ENCODE measurements at places on chromosomes 4 and X.

- DNase-seq: no peak
Observed at GRCh38 chr4:186772936-186773487, 49.4 kb upstream of the FAT1 start.

GRCh38 chr4:169802873-169803272 is 45.1 kb upstream of the HPF1 start:
- no peak for DNase-seq

DNA sequence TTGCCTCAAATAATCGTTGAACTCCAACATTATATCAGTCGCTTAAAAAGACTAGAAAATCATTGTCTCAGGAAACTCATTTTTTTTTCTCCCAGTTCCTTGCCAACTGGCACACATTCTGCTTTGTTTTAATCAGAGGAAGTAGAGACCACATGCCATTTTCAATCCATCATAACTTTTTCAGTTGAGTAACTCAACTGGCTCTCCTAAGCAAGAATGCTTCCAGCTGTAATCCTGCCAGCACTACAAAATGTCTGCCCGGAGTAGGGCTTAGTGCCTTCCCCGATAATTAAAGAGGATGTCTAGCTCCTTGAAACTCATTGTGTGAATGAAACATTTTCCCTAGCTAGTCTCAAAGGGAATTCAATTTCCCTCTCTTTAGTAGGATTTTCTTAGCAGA is 33.0 kb downstream of the FREM3 start:
- DNase-seq: peak; percentile 13

GRCh38 chrX:47169726-47170515 is 23.7 kb upstream of the UBA1 start:
- DNase-seq: peak; percentile 37

- no peak for DNase-seq
Observed at GRCh38 chr4:73732759-73733431, 7.5 kb upstream of the CXCL8 start.

DNA sequence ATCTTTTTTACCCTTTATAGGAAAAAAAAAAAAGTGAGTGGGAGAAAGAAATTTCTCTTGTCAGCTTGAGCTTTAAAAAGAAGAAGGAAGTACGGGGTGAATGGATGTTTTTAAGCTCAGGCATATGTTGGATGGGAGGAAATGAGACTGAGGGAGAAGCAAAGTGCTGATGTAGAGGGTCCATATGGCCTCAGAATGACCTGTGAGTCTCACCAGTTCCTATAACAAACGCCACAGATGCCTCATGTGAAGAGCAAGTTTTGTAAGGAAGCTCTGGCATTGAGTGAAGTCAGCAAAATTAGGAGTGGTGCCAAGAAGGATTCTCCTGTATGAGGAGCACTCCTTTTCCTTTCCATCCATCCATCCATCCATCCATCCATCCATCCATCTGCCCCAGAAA is 214.6 kb downstream of the PTTG2 start:
- DNase-seq: no peak

DNA sequence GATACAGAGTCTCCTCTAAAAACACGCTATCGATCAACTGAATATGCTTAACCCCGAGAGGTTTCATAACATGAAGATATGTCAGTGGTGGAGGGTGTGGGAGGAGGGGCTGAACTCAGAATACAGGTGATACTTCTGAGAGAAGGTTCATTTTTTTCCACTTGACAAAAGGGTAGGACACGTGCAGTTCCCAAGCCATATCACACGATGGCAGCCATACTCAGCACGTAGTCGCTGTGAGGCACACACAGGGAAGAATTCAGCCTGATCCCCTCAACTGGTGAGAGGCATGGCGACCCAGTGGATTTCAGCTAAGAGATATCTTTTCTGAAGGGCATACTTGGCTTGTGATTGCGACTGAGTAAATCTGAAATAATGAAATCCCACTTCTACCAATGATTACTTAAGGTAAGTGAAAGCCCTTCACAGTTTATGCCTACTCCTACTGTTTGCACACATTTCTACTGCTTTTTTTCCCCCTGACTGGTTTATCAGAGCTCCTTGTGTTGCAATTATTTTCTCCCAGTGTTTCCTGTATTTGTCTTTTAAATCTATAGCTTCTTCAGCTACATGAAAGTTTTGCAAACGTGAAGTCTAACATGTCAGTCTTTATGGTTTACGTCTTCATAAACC is 133.1 kb downstream of the CORIN start:
- DNase-seq: peak; percentile 60

- no peak for DNase-seq
Observed at GRCh38 chr4:28310926-28311325, 1450.3 kb downstream of the STIM2 start.

DNA sequence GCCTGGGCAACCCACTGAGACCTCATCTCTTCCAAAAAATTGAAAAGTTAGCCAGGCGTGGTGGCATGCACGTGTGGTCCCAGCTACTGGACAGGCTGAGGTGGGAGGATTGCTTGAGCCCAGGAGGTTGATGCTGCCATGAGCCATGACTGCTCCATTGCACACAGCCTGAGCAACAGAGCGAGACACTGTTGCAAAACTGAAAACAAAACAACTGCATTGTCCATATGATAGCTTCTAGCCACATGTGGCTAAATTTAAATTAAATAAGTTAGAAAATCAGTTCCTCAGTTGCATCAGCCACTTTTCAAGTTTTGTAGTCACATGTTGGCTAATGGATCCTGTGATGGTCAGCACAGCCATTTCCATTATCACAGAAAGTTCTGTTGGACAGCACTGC is 67.9 kb downstream of the GAB1 start:
- no peak for DNase-seq

- no peak for DNase-seq
Observed at GRCh38 chr4:81974523-81974922, 399.3 kb downstream of the HNRNPD start.

- no peak for DNase-seq
Observed at GRCh38 chrX:37679888-37680287, 5.7 kb upstream of the XK start.

- no peak for DNase-seq
Observed at GRCh38 chrX:53073115-53073586, 9.0 kb upstream of the TSPYL2 start.

DNA sequence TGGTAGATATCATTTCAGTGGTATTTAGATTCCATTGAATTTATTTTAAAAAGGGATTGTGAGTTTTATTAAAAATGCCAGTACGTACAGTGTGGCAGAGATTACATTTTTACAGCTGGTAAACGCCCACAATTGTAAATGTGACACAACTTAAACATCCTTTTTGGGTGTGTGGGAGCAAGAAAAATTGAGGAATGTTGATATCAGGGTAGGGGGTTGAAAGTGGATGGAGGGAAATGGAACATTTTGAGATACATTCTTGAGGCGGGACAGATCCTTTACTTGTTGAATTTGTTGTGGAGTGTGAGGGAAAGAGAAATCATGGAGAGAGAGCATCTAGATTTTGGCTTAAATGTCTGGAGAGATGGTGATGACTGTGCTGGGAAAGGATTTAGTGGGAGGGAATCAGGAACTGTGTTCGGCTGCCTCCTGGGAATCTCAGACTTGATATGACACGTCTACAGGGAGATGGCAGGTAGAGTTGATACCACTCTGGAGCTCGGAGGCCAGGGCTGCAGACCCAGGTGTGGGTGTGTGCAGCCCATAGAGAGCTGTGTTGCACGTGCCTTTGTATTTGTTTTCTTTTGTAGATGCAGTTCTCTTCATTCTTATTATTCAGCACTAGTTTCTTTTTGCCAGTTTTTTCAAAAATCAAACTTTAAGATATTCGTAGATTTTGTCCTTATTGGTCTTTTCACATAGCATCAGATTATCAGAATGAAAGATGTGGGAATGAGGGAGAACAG is 10.8 kb downstream of the TMEM131L start:
- no peak for DNase-seq

DNA sequence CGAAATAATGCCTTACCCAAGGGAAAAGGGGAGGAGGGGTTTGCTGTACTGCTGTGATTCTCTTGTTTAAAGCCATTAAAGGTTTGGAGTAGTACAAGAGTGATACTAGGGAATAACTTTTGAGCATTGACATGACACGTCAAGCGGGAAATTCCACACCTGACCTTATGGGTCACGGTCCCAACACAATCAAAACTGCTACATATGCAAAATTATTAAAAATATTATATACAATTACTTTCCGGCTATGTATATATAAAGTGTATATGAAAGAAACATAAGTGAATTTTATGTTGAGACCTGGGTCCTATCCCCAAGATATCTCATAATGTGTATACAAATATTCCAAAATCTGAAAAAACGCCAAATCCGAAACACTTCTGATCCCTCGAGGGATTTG is 21.0 kb downstream of the FNIP2 start:
- DNase-seq: no peak

DNA sequence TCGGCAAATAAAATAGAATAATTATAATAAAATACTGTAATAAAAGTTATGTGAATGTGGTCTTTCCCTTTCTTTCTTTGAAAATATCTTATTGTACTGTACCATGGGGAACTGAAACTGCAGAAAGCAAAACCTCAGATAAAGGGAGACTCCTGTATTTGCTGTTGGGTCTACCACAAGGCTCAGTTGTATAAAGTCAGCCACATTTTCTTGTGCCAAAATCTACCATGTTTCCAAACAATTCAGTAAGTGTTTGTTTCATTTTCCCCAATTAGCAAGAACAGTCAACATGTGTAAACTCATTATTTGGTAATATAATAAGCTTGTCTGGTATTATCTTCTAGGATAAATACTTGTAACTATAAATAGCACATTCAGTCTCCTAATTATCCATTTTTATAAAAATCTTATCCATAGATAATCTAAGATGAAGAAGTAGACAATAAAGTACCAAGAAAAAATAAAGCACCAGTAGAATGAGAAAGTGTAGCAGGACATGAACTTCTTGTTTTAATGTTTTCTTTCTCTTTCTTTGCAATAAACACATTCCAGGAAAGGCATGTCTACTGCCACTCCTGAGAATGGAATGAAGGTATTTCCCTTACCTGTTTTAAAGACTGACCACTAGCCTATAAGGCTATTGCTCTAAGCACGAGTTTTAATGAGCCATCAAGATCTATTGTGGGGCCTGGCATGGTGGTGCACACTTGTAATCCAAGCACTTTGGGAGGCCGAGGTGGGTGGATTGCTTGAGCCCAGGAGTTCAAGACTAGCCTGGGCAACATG is 15.0 kb upstream of the OTUD4 start:
- no peak for DNase-seq

Measured in H7 (cell line).